ENCODE measurements at places on chromosomes 5 and 9.

DNA sequence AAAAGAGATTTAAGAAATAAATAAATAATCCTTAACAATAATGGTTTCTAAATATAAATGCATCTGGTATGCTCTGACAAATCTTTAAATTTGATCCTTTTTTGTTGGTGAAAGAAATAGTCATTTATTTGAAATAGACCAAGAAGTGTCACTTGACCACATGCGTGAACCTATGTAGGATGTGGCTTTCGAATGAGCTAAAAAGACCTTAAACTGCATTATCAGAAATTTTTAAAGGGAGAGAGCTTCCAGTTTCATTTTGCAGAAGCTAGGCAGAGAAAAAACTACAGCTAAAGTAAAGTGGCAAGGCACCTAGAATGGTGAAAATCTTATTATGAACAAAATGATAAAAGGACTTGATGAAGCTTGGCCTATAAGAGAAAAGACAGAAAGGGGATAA is 309.2 kb upstream of the EFNA5 start:
- DNase-seq = no peak

DNA sequence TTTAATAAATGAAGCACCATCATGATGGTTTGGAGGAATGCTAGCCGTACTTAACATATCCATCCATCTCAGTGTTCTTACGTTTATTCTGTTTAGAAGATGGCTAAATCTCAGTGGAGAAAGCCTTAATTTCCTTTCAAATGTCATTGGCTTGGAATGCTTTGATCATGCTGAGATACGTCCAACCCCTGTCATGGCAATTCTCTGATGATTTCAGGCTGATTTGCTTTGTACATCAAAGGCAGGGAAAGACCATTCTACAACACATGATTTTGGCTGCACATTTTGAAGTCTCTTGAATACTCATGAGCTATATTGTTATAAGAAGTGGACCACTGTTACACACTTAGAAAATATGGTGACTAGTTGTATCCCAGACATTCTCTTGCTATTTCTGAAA is 1048.4 kb downstream of the MAT2B start:
- DNase-seq = no peak

DNA sequence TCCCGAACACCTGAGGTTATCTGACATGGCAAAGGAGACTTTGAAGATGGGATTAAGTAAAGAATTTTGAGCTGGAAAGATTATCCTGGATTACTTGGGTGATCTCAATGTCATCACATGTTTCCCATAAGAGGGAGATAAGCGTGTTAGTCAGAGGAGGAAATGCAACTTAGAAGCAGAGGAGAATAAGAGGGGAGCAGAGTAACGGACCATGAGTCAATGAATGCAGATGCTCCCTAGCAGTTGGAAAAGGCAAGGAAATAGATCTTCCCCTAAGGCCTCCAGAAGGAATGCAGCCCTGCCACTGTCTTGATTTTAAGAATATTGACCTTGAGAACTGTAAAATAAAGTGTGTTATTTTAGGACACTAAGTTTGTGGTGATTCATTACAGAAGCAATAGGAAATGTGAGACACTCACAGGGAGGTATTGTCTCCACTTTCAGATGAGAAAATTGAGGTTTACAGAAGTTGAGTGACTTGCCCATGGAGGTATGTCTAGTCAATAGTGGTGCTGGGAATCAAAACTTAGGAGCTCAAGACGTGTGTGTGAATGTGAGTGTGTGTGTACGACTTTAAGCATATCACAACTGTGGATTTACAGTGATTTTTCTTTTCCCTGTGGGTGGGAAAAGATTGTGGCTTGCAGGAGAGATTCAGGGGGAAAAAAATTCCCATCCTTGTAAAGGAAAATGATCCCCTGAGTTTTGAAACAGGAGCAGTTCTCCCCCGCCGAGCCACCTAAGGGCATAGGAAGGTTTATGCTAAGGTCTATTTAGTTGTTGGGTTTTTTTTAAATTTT is 125.3 kb downstream of the TRIM32 start:
- no peak for DNase-seq

- DNase-seq = no peak
These were observed 207.1 kb upstream of the VLDLR start for GRCh38 chr9:2414465-2414864.

GRCh38 chr9:97773723-97774122 is 76.6 kb upstream of the XPA start:
- DNase-seq = no peak

GRCh38 chr9:72443855-72444254 is 77.6 kb upstream of the TMC1 start:
- no peak for DNase-seq

- no peak for DNase-seq
These were observed 221.8 kb downstream of the SLC12A2 start for GRCh38 chr5:128305341-128305740.

DNA sequence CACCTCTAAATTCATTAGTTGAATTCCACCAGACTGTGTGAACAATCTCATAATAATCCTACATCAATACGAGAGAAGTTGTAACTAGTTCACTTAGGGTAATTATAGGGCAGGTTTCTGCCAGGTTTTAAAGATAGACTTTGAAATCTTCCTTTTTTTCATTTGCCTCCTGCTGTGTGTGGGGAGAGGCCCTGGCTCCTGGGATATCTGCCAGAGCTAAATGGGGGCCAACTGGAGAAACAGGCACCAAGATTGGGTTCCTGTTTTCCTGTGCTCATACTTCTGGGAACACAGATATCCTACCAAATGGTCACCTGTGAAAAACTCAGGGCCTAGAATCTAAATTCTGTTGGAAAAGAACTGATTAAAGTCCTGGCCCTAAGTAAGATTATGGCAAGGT is 42.3 kb downstream of the SH3RF2 start:
- no peak for DNase-seq

DNA sequence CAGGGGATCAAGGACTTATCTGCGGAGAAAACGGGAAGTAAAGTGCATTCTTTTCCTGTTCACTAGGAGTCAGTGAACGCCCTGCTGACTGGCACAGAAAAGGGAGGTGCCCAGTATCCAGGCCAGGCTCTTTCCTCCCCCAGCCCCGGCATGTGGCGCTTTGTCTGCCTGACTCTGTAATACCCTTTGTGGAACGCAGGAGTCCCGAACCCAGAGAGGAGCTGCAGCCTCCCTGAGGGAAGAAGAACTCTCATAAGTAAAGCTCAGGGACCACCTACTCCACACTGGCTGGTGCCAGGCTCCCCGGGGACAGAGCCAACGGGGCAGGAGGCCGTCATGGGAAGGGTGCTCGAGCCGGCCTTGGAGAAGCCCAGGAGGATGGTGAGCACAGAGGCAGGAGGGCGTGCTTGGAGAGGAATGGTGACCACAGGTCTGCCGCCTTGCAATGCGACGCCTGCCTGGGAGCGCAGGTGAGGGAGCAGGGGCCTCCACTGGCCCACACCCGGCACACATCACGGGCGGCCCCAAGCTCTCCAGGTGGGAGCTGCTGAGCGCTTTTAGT is 31.5 kb downstream of the VAV2 start:
- DNase-seq = no peak

- no peak for DNase-seq
These were observed 33.0 kb downstream of the IRF1 start for GRCh38 chr5:132457371-132458225.

DNA sequence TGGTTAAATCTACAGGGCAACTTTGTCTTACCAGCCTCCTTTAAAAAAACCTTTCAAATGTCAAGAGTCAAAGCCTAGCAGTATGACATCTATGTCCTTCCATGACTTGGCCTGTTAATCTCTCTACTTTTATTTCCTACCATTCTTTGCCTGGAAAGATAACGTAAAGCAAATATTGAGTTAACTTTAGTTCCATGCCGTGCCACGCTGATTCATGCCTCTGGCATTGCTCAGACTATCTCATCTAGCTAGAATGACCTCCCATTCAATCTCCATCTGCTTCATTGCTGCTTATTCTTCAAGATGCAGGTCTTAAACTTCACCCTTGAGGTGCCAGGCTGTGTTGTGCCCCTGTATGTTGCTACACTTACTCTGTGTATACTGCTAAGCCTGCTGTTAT is 729.8 kb downstream of the EFNA5 start:
- DNase-seq = no peak

Data from activated T-helper 9 cell treated with anti-CD3 and anti-CD28 coated beads, Interleukin-2, amount 50 U/mL, for 16 hours (primary cell).